ENCODE measurements at places on chromosomes 11 and 22. TPM values are rescaled to one million over a fixed set of nuclear protein-coding genes. Genes with fewer than 3 reads are reported as not detected.

DNA sequence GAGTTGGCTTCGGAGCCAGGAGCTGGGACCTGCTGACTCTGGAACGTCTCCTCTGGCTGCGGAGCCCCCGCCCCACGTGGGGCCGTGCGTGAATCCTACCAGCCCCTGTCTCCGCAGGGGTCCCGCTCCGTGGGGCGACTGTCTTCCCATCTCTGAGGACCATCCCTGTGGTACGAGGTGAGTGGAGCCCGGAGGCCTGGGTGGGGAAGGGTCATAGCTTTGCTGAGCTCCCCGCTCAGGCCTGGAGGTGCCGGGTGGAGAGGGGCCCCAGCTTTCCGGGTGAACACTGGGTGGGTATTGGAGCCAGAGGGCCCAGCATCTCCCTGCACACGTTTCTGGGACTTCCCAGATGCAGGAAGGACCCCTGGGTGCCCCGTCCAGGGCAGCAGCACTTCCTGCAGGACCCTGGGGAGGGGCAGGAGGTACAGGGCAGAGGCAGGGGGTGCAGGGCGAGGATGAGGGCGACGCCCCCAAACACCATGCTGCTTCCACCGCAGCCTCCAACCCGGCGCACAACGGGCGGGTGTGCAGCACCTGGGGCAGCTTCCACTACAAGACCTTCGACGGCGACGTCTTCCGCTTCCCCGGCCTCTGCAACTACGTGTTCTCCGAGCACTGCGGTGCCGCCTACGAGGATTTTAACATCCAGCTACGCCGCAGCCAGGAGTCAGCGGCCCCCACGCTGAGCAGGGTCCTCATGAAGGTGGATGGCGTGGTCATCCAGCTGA, 3.8 kb downstream of the MUC5AC start:
- peak; percentile 19 for DNase-seq

- no peak for DNase-seq
Observed at GRCh38 chr11:31560842-31561476, 51.4 kb downstream of the ELP4 start.

GRCh38 chr11:11207428-11207827, 145.6 kb downstream of the CSNK2A3 start:
- DNase-seq: no peak

Gene PLAAT3
- total RNA-seq: 5.9 TPM

Gene PAMR1
- 3.8 TPM for total RNA-seq

Gene THY1
- total RNA-seq: 6.4 TPM

Measured in left colon (tissue), 2 donors.